Activated CD4-positive, alpha-beta T cell treated with anti-CD3 and anti-CD28 coated beads, Interleukin-2, Interleukin-4, amounts not matched to agents 100 ng/mL and 50 ng/mL, durations not matched to agents 16 hours and 8 hours (primary cell): ENCODE measurements at places on chromosomes 3 and 15.
A peak's percentile ranks its signal among the peaks of the same experiment; 100 is the strongest.

DNA sequence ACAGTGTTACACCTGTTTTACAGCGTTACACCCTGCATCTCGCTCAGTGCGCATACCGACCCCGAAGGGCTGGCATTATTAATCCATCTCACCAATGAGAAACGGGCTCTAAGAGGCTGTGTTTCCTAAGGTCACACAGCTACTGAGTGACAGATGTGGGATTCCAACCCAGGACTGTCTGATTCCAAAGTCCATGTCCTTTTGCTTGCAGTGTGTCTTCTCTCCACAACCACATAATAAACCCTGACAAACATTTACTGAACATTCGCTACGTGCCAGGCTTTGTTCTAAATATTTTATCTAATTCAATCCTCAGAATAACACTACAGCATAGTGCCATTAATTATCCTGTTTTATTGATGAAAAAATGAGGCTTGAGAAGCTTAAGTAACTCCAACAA, 79.1 kb downstream of the RAB11A start:
- no peak for DNase-seq

DNA sequence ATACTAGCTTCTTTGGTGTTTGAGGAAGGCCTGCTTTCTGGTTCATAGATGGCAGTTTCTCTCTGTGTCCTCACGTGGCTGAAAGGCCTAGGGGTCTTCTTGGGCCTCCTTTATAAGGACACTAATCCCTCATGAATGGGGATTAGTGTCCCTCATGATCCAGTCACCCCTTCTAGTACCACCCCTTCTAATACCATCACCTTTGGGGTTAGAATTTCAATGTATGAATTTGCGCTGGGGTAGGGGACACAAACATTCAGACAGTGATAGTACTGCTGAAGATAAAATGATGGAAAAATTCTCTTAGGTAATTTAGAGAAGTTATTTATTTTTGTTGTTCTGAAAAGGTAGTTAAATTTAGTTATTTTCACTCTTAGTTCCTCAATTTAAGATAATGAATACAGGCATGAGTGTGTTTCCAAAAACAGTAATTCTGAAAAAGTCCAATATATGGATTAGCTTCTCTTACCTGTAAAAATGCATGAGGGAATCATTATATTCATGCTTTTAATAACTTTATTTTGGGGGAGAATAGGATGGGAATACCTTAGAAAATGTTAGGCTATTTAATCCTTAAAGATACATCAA, 103.6 kb downstream of the FNDC3B start:
- DNase-seq = no peak

DNA sequence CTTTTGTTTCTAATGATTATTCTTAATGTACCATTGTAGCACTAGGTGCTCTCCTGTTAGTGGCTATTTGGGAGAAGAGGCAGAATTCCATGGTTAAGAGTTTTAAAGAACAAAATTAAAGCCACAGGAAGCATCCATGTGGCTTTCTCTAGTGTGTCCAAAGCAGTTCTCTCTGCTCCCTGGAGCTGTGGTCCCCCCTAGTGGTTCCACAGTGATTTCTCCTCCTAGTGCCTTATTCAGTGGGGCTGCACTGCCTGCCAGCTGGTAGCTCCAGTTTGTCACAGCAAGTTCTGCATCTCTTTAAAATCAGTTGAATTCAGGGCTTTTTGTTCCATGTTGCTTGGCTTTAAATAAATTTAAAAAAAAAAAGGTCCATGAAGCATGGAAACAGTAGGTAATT, 39.6 kb upstream of the FAM98B start:
- no peak for DNase-seq

DNA sequence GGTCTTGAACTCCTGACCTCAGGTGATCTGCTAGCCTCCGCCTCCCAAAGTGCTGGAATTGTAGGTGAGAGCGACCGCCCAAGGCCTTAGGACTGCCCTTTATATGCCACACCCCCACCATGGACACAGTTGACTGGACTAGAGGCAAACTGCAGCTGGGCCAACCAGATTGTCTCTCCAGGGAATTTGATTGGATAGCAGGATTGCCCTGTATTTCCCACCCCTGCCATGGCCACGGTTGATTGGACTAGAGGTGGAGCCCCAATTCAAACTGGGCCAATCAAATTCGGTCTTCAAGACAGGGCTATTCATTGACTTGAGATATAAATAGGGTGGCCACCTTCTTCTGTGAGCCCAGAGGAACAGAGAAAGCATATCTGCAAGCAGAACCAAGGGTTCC, 6.9 kb upstream of the CLPX start:
- DNase-seq = no peak

DNA sequence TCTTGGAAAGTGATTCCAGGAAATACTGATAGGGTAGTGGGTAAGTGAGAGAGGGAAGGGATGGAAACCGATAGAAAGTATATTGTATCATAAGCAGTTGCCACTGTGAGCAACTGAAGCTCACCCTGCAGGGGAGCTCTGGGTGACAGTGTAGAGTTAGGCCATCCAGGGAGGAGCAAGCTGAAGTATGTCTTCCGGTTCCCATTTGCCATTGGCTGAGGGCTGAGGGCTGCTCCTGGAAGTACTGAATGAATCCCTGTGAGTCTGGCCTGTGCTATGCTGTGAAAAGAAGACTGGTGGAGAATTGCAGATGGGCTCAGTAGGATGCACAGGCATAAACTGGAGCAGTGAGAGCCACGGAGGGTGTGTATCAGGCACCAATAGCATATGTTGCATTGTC, 348.3 kb downstream of the MFSD1 start:
- DNase-seq = no peak

DNA sequence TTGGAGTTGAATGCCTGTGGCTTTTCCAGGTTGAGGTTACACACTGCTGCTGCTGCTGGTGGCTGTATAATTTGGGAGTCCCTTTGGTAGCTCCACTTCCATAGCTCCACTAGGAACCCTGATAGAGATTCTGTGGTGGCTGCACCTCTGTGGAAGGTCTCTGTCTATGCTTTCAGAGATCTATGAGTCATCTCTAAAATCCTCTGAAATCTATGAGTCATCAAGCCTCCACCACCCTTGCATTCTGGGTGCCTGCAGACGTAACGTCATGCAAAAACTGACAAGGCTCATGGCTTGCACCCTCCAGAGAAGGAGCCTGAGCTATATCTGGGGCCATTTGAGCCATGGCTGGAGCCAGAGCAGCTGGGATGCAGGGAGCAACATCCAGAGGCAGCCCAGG, 1037.0 kb upstream of the CFAP20DC start:
- peak; percentile 82 for DNase-seq

DNA sequence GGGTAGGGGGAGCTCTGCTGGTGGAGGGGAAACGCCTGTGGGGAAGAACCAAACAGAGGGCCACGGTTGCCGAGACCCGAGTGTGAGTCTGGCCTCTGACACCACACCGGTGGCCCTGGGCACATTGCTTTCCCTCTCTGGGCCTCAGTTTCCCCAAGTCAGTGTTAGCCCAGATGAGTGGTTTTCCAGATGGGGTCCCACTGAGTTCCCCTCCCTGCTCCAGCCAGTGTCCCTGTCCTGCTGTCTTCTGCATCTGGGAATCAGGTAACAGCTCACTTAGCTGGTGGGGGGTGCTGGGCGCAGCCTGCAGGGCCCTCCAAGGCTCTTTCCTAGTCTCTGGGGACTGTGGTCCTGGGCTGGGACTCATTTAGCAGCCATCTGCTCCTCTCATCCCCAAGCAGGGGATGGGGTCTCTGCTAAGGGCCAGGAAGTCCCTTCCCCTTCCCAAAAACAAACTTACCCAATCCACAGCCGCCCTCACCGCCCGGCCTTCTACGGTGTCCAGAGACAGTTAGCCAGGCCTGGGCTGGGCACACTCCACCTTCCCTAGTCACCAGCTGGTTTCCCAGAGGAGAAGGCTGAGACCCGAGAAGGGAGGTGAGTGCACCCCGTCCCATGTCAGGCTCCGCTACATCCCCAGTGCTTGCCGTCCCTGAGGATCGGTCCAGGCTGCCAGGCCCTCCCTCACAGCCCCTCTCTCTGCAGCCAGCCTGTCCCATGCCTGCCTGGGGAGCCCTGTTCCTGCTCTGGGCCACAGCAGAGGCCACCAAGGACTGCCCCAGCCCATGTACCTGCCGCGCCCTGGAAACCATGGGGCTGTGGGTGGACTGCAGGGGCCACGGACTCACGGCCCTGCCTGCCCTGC, 676 bp downstream of the GP9 start:
- no peak for DNase-seq

DNA sequence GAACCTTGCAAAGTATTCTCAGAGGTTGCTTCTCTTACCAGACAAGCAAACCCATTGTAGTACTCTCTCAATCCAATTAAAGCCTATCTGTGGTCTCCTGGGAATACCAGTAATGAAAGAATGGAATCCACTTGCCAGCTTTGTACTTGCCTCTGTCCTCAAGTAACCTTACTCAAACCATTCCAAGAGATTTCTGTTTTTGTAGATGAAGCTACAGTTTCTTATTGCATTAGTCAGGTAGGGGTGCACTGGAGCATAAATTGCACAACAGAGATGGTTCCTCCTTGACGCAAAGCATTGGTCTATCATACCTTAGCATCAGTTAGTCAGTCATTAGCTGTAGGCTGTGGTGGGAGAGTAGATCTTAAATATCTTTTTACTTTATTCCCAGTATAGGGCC, 52.9 kb downstream of the BTLA start:
- DNase-seq = no peak

- DNase-seq = no peak
Observed at GRCh38 chr3:31275583-31275982, 257.1 kb upstream of the STT3B start.

GRCh38 chr15:89111352-89111751, 23.1 kb downstream of the ABHD2 start:
- DNase-seq = no peak

GRCh38 chr3:30401971-30402370, 204.4 kb upstream of the TGFBR2 start:
- DNase-seq = no peak

GRCh38 chr15:75407083-75407482, 38.7 kb upstream of the MAN2C1 start:
- peak; percentile 51 for DNase-seq

- DNase-seq = no peak
Observed at GRCh38 chr3:64684715-64685261, 3.0 kb downstream of the ADAMTS9 start.
